ENCODE measurements at places on chromosomes 7 and 10.

DNA sequence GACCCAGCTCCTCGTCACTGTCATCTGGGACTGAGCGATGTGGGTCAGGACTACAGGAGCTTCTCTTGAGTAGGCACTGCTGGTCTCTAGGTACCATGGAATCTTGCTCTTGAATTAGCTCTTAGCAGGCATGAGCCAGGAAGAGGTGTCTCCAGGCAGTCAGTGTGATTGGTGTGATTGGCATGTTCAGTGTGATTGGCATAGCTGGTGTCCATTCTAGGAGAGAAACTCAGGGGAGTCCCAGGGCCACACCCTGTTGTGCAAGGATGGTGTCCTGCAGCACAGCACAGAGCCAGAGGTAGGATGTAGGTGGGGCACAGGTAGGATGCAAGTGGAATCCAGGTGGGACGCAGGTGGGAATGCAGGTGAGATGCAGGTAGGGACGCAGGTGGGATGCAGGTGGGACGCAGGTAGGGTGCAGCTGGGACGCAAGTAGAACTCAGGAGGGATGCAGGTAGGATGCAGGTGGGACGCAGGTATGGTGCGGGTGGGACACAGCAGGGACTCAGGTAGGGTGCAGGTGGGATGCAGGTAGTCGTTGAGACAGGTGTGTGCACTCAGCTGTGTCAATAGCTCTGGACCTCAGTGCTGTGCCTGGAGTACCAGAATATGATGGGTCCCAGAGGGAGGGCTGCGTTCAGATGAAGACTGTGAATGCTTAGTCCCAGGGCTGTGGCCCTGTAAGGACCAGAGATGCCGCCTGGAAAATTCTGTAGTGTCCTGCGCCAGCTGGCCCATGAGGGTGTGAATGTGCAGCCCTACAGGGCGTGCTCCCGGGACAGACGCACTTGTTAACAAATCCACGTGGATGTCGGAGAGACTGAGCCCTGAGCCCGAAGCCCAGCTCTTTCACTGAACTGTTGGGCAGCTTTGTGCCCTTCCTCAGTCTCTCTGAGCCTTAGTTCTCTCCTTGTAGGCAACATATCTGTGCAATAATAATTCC, 248.2 kb upstream of the PITRM1 start:
- DNase-seq, result no peak

DNA sequence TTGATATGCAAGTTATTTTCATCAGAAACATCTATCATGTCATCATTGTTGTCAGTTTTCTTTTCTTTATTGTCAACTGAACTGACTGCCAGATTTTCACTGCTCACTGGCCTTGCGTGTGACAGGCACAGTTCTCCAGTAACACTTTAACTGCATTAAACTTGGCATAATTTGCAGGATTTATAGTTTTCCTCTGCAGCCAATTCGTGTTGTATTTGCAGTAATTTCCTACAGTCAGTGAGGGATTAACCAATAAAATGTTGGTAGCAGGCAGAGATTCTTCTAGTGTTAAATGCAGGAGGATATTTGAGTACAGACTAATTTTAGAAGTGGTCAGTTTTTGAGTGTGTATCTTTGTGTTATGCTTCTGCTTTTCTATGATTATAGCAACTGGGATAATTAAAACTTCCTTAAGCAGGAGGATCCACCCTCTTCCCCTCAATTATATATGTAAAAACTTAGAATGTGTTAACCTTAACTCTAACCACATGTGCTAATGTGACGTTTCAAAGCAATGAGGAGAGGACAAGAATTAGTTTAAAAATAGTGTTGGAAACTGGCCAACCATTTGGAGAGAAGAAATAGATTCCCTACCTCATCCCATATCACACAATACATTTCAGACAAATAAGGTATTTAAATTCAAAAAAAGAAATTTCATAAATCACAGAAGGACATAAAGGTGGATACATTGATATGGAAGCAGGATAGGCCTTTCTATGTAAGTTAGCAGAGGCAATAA, 365.5 kb upstream of the BMPER start:
- DNase-seq, result no peak

GRCh38 chr10:17416442-17417211, 37.8 kb downstream of the ST8SIA6 start:
- no peak for DNase-seq

GRCh38 chr10:3780021-3780770, 4.8 kb downstream of the KLF6 start:
- DNase-seq, result no peak

- DNase-seq, result no peak
Measured at GRCh38 chr7:115368998-115369397, 447.1 kb downstream of the MDFIC start.
